ENCODE measurements at places on chromosomes 12 and 14.

- no peak for DNase-seq
Observed at GRCh38 chr14:86462193-86462753, 932.3 kb downstream of the FLRT2 start.

GRCh38 chr14:21307637-21308036 lies 27.8 kb downstream of the RPGRIP1 start:
- no peak for DNase-seq

- DNase-seq = no peak
Observed at GRCh38 chr12:117742721-117743120, 226.1 kb downstream of the KSR2 start.

GRCh38 chr12:90076851-90077319 lies 368.2 kb upstream of the ATP2B1 start:
- DNase-seq = no peak

DNA sequence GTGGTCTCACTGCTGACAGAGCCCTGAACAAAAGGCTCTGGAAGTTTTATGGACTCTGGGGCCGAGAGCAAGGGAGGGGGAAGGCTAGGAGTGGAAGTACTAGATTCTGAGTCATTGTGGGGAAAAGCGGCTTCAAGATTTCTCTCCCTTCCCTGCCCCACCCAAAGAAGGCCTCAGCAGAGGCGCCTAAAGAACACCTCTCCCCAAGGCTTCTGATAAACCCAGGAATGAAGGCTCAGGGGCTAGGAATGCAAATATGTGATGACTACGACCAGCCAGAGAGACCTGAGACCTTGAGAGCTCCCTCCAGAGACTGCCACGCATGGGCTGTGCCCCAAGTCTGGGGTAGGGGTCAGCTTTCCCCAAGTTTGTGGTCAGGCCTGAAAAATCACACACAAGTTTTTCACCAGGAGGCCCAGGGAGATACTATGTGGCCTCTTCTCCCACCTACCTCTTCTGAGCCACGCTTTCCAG lies 130.7 kb upstream of the HIF1A start:
- no peak for DNase-seq

DNA sequence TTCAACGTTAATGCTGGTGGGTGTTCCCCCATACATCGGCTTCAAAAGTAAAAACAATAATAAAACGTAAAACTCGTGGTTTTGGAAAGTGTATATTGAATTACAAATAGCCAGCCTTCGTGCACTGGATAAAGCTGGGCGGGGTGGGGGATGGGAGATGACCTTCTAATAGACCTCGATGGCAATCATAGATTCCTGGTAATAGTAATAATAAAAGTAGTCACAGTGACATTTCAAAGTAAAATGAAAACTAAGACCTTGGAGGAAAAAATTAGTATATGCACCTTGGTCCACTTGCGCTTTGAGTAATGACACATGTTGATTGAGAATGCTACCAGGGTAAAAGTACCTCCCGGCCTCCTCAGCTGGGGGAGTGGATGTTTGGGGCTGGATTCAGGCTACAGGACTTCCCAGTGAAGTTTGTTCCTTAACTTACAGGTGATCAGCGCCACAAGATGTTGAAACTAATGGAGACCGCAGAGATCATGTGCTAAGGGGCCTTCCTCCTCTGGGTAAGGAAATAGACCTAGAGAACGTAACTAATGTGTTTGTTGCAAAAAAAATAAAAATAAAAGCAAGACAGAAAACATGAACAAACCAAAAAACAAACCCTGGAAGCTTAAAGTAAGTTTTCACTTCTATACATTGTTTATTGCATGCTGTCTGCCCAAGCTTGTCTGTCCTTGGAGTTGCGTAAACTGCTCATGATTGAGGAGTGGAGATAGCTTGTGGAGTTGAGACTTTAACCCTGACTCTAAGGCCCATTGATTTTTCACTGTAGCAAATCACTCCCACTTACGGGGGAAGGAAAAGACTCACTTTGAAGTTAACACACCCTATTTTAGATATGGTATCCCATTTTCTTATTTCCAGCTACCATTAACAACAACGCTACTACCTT lies 907 bp upstream of the LRIG3 start:
- DNase-seq = no peak

DNA sequence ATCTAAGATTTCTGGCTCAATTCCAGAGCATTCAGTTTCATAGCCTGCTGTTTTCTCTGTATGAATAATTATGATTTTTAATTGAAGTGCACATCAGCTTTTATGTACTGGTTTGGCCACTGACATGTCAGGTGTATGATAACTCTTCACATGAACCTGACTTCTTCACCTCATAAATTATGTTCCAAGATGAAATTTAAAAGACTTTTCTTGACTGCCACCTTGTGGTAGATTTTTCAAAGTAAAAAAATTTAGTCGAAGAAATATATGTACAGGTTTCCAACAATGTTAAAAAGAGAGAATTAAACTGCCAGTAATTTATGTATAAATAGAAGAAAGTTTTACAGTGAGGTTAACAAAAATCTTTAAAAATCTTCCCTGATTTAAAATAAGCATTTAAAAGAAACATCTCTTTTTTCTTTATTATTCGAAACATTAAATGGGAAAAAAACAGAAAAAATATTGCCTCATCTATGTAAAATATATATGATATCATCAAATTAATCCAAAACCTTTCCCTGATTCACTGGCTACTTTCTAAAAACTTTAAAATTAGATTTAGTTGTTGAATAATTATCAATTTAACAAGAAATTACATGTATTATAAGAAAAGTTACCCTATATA lies 124.9 kb upstream of the ATXN7L3B start:
- no peak for DNase-seq

DNA sequence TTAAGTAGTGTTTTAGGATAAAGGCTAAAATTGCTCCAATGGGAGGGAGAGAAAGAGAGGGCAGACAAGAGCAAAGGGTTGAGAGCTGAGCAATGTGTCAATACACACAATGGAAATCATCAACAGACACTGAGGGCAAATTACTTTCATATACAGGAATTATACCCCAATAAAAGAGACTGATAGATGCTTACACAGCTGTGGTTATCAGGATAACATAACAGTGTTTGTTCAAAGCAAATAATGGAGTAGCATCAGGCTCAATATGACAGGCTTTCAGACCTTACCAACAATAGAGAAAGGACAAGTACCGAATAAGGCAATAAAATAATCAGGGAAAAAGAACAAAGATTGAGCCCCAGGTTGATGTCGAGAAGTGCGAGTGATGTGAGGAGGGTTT lies 53.4 kb upstream of the DIO2 start:
- no peak for DNase-seq

GRCh38 chr14:72883961-72884360 lies 9.9 kb downstream of the DPF3 start:
- DNase-seq = no peak

- DNase-seq = no peak
Observed at GRCh38 chr12:12723149-12723680, 6.0 kb downstream of the CDKN1B start.

DNA sequence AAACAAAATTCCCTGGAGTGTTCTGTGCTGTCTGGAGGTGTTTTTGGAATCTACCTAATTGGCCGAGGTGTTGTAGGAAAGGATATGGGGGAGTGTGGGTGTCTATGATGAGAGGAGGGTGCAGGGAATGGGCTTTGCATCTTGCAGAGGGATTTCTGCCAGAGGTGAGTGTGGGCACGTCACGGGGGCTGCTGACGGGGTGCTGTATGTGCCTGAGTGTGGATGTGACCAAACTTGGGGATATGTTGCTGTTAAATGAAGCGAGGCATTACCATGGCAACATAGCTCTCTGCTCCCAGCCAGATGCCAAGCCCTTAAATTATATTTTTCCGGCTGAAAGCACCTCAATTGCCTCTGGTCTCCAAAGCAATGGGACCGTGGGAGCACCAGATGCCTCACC lies 44.3 kb upstream of the SPTLC2 start:
- DNase-seq = no peak

DNA sequence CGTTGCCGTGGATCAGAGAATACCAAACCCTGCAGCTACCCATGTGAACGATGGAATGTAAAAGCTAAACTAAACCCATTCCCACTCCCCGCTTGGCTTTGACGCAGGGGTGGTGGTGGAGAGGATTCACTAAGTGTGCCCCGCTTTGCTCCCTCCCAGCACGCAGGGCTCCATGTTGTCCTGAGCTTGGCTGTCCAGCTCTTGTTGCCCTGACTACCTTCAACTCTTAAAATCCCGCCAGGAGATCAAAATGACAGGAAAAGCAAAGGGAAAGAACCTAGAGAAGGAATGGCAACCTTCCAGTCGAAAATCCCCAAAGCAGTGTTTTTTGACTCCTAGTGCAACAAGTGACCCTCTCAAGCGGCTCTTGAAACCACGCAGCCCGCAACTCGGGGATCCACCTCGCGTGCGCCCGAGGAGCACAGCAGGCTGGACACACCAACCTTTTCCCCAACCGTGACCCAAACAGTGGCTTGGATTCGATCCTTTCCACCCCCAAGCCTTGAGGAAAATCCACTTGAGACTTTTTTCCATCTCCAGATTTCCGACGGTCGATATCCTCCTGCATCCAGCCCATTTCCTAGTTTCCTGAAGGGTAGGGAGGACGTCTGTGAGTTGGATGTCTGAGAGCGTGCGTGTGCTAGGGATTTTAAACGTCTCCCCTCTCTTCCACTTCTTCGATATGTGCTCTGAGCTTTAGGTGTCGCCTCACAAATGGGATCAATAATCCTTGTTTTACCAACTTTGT lies 1.4 kb downstream of the SYT10 start:
- DNase-seq = no peak

GRCh38 chr14:101634202-101634849 lies 73.0 kb downstream of the DIO3 start:
- no peak for DNase-seq

DNA sequence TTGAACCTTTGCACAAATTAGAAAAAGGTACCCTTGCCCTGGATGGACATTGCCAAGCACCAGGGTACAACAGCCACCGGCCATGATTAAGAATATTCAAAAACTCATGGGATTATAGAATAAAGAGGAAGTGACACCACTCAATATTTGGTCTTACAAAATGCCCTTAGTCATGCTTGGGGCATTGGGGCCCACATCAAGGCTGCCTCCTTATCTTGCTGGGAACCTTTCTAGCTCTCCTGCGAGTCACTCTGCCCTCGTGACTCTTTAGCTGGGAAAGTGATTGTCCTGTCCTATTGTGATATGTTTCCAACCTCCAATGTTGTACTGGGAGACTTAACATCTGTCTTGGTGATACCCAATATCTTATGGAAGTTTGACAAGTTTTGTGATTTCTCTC lies 57.8 kb downstream of the GTF2A1 start:
- DNase-seq = no peak

- no peak for DNase-seq
Observed at GRCh38 chr12:24359418-24359817, 409.9 kb upstream of the SOX5 start.

DNA sequence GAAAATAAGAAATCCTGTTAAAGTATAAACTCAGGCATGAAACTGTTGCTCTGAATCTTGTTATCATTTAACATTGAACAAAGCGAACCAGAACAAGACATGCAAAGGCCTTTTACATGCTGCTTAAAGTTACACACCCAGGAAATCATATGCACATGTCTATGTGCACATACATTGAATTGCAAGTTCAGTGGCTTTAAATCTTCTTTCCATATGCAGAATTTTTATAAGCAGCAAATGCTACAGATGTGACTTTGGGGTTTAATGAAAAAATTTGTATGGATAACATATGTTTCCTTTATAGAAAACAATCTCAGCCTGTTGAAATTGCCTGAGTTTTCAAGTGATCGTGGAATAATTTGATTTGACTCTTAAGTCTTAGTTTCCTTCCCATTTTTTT lies 193.9 kb downstream of the AEBP2 start:
- no peak for DNase-seq

DNA sequence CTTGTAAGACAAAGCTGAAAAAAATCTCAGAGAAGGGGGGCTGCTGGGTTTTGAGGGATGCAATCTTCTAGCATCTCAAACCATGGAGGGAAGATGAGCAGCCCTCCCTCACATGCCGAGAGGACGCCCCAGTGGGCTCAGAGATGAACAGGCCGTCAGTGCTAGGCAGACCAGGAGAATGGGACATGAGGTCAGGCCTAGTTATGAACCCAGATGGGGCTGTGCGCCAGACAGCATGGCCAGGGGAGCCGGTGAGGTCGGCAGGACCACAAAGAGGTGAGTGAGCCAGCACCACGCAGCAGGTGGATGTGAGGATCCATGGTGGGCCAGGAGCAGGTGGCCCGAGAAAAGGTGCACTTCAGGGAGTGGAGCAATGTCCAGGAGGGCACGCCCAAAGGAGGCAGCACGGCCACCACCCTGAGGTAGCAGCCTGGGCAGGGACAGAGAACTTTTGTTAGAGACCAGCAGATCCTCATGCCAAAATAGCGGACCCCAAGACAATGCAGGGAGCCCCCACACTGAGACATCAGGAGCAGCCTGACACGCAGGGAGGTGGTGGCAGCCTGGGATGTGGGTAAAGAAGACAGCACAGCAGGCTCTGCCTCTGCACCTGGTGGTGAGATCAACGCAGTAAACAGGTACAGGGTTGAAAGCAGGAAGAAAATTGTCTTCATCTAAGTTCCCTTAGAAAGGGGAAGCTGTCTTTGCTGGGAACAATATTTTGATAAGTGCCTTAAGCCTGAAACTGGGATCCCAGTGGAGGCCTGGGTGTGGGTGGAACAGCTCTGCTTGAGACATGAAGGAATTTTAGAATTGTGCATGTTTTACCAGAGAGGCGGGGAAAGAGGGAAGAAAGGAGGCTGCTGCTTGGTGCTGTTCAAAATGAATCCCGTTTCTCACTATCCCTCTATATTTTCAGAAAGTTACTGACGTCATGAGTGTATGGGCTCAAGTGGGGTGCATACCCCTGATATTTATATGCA lies 17.8 kb upstream of the MCRS1 start:
- no peak for DNase-seq

GRCh38 chr12:40714636-40715035 lies 22.4 kb downstream of the CNTN1 start:
- DNase-seq = no peak

DNA sequence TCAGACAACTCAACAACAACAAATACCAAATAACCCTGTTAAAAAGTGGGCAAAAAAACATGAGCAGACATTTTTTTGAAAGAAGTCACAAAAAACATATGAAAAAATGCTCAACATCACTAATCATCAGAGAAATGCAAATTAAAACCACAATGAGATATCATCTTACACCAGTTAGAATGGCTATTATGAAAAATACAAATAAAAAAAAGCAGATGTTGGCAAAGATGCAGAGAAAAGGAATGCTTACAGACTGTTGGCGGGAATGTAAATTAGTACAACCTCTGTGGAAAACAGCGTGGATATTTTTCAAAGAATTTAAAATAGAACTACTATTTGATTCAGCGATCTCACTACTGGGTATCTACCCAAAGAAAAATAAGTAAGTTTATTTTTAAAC lies 114.0 kb downstream of the SLC38A4 start:
- DNase-seq = no peak

DNA sequence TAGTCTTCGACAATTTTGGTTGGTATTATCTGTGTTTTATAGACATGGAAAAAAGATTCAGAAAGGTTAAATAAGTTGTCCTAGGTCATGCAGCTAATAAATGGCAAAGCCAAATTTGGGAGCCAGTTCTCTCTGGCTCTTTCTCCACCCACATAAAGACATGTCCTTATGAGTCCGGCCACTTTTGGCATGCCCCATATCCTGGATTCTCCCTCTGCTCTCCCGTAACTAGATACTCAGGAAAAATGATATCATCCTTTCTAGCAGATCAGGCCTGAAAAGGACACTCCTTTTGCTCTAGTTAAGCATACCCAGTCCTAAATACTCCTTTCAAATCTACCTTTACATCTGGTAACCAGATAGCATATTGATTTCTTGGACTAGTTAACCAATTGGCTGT lies 64.4 kb downstream of the TTLL5 start:
- no peak for DNase-seq
